ENCODE measurements at places on chromosomes 3 and 15. TPM values are rescaled to one million over a fixed set of nuclear protein-coding genes. Genes with fewer than 3 reads are reported as not detected.

SHC4 gene
- total RNA-seq = 3.3 TPM

IQGAP1 gene
- 45.6 TPM for total RNA-seq

AGTR1 gene
- 0.67 TPM for total RNA-seq

WNT5A gene
- 0.92 TPM for total RNA-seq

CHL1 gene
- 2.5 TPM for total RNA-seq

CLRN1 gene
- not detected for total RNA-seq

DNA sequence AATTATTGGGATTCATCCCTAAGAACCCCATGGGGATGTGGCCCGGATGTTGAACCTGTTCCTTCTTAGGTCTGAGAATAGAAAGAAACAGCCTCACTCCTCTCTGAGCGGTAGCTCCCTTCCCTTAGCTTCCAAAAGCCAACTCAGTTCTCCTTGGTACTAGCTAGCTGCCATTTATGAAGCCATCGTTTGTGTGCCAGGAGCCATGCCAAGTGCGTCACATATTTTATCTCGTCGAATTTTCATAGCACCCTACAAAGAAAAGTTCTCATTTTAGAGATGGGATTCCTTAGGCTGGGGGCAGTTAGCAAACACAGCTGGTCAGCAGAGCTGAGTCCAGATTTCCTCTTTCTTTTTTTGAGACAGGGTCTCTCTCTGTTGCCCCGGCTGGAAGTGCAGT lies 45.4 kb upstream of the GLCE start:
- DNase-seq = no peak

- DNase-seq = no peak
Observed at GRCh38 chr15:76172782-76173181, 113.0 kb downstream of the TMEM266 start.

DNA sequence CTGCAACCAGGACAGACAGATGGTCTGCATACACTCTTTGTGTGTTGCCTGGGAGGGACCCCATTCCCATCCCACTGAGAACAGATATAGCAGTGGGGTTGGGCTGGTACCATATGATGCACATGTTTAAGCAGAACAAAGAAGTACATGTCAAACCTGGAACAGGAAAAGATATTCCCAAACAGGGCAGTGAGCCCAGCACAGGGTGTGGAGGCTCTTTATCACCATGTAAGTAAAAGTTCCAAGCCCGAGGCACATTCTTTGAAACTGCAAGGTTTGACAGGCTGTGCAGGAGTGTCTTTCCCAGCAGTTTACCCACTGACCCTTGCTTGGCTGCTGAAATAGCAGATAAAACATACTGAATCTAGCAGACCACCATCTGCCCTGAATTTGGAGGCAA lies 5.3 kb upstream of the ZNF445 start:
- DNase-seq = no peak

DNA sequence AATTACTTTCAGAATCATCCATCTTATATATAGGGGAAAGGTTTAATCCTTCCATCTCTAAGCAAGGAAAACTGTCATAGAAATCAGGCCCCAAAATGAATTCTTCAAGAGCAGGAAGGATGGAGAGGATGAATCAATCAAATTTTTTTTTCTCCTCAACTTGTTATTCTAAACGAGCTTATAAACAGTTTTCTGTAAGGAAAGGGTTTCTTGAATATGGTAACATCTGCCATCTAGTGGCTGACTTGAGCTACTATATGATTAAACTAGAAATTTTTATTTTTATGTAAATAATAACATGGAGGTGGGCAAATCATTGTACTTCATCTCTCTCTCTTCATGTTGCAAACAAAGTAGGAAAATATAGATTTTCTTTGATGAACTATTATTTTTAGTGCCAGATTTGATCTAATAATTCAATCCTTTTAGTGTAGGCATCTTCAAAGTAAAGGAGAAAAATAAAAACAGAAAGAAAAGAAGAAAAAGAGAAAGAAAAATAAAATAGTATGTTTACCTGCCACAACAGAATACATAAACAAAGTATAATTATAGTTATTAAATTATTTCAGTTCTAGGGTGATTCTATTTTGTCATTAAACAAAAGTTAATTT lies 146.6 kb downstream of the SERPINI1 start:
- no peak for DNase-seq

GRCh38 chr15:23532024-23532423 lies 33.5 kb upstream of the MKRN3 start:
- no peak for DNase-seq

DNA sequence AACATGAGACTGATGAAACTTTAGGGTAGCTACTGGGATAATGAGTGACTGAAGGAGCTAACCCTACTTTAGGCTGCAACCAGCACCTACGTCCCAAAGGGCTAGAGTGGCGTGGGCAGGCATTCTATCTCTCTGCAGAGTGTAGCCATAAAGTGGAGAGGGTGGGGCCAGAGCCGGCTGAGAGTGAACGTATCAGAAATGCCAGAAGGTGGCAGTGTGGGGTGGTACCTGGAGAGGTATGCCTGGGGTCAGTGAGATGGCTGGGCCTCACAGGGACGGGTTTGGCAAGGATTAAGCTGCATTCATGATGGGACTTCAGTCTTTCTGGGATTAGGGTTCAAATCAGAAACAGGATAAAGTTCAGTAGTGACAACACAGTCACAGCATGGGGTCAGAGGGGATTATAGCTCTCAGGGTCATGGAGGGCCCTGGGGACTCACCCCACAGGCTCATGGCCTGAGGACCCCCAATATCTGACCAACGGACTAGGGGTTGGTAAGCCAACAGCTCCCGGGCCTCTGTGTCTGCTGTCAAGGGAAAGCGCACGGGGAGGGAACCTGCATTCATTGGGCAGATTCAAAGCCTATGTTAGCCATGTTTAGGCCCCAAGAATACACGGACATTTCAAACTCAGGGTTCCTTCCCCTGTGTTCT lies 86.5 kb upstream of the FOXB1 start:
- no peak for DNase-seq

DNA sequence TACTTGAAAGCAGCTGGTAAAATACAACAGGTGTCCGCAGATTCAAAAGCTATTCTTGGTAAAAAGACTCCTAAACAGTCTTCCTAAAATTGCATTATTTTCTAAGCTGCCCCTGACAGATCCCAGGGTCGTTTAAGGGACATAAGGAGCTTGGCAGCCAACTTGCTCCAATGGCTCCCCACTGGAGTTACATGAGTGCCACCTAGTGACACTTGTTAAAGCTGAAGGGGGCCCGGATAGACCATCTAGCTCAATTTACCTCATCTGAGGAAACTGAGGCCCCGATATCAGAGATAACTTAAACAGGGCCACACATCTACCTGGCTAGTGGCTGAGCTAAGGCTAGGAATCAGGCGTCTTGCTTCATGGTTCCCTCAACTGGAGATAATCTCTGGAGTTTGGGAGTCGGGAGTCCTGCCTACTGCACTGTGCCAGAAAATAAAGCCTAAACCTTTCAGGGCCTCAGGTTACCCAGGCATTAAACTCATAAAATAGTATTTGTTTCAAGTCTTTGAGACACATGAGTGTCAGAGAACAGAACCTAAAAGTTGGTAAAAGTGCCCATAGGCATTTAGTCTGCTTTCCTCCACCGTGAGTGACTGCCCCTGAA lies 6.5 kb upstream of the TBC1D23 start:
- DNase-seq = no peak

- no peak for DNase-seq
Observed at GRCh38 chr3:31095255-31095654, 200.8 kb upstream of the GADL1 start.

DNA sequence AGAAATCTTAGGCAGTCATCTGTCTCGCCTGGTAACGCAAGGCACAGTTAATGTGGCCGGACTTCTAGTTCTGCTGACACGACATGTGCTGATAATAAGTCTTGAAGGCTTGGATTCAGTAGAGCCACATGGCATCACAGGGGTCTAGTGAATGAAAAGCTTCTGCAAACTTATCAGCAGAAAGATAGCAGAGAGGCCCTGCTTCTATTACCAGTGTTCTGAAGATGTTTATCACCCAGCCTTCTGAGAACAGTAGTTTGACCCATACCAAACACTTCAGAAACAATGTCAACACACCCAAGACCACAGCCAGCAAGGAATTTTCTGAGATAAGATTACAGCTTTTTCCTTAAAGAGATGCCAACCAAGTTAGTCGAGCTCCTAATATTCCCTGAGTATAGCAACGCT lies 102.7 kb upstream of the UMPS start:
- no peak for DNase-seq

GRCh38 chr15:35247150-35247549 lies 162.1 kb upstream of the NANOGP8 start:
- no peak for DNase-seq

DNA sequence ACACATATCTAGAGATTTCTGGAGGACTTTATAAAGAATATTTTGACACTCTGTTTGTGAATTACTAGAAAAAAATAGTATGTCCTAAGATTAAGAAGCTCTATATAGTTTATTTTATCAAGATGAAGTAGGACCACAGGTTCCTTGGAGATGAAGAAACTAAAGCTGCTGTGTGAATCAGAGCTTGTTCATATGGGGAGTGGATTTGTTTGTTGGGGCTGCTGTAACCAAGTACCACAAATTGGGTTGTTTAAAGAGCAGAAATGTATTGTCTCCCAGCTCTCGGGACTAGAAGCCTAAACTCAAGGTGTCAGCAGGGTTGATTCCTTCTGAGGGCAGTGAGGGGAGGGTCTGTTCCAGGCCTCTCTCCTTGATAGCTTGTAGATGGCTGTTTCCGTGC lies 270.6 kb upstream of the UMPS start:
- DNase-seq = no peak

DNA sequence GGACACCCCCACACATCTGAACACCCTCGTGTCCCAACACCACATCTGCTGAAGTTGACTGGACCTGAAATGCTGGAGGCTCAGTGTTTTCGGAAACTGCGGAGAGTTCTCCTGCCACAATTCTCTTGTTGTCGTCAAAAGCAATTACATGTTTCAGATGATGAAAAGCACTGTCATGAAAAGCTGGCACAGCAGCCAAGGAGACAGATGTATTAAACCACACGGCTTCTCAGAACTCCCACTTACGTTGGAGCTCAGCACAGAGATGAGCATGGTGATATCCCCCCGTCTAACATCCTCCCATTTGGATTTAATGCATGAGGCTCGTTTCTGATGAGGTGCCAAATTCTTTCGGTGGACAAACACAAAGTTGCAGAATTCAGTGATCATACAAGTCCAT lies 180.1 kb downstream of the RORA start:
- no peak for DNase-seq

DNA sequence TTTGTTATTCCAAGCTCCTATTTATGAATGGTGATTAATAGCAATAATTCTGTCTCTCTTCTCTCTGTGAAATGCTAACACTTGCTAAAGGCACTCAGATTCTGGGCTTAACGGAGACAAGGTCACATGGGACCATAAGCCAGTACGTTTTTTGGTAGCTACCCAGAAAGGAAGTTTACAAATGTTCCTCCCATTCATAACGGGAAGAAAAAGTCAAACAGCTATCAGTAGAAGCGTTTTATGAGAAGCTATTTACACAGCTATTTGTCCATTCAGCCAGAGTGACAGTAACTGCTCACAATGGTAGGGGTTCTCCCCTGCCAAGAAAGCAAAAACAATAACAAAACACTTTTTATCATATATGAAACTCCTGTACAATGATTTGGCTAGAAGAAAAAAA lies 51.5 kb downstream of the ZMAT3 start:
- no peak for DNase-seq

DNA sequence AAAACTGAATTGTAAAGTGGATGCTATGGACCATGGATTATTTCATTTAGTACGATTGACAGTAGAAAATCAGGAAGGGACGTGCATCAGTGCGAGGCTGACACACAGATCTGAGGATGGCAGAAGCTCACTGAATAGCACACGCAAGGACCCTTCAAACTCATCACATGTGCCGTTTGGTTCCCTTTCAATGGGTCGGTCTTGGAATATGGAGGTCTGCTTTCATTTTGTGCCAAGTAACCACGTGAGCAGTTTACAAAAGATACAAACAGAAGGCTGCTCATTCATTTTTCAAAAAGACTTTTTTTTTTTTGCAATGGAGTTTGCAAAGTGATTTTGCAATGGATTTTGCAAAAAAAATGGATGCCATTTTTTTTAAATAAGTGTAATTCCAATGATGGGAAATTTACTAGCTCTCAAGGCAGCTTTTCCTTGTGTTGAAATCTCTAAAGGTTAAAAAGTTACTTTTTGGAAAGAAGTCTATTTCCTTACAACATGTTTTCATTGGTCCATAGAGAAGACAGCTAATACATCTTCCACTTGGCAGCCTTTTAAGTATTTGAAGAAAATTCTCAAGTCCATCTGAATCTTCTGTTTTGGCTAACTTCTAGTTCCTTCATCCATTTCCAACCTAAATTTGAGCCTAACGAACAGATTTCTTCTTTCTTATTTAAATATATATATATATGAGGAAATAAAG lies 392.3 kb upstream of the TPRG1 start:
- no peak for DNase-seq

DNA sequence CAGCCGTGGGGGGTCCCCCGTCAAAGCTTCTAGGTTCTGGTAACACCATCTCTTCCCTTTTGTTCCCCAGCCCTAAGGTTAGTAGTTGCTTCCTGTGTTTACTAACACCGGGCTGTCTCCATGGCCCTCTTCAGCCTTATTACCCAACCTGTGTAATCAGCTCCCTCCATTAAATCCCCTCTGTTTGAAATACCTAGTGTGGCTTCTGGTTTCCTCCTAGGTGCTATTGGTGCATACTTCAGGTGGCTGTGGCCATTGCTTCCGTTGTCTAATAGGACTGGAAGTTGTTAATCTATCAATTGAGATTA lies 35.3 kb downstream of the MOBP start:
- no peak for DNase-seq

DNA sequence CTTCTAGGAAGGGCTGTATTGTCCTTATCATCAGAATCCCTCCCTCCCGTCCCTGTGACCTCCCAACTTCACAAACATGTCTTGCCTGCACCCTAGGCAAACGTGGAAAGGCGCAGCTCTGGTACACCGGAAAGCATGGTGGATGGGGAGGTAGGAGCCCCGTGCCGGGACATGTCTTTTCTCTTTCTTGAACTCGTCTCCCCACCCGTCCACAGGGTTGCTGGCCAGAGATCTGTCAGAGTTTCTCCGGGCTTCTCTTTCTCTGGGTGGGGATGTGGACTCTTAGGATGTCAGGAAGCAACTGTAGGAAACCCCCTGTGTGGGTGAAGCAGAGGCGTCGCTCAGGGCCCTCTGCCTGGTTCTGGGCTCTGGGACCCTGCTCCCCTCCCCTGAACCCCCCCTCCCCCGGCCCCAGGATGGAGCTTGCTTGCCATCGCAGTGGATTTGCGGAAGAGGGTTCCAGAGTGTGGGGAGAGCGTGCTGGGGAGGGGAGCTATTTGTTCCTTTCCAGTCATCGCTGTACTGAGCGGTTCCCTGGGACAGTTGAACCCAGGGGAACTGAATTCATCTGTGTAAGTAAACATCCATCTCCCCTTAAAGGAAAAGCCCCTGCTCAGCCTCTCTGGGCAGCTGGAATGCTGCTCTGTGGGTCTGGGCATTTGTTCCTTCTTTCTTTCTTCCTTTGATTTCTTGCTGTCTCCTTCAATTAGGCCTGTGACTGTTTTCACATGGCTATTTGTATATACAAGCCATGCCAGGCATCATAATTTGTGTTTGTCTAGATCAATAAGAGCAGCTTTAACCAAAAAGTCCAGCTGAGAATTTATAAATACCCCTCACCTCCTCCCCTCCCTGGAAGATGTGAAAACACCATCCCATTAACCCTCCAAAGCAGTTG lies 72.8 kb downstream of the SMAD3 start:
- peak; percentile 73 for DNase-seq
